ENCODE measurements at places on chromosomes 3 and 15.

DNA sequence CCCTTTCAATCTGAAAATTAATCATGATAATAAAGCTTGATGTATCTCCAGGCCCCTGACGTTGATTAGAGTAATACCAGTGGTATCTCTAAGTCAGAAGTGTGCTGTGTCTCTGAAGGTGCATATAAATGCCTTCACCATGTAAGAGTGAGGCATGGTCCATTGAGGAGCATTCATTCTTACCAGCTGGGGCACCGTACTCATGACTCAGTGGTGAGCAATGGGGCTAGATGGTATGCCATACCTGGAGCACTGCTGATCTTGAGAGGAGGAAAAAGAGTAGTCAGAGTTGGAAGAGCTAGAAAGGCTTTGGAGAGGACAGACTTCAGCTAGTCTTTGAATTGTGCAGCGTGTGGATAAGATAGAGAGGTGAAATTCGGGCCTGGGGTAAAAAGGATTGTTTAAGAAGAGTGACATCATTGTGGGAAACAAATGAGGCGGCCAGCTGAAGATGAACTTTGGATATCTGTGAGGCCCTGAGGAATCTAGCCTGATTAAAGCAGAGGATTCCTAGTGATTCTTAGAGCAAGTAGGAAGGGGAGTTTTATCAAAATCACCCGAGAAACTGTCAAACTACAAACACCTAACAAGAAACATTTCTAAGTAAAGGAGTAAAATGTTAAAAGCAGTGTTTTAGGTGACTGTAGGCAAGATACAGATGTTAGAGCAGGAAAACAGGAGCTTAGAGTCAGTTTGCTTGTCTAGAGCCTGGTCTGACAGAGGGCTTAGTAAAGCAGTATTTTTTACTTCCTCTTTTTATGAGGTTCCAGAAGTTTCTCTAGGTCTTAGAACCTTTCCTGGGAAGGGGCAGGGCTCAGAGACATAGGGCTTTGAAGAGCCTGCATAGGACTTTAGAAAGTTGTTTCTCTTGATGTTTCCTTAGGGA is 13.6 kb downstream of the TMOD3 start:
- DNase-seq = peak; percentile 45

- DNase-seq = no peak
Observed at GRCh38 chr3:40268802-40269524, 40.5 kb upstream of the EIF1B start.

DNA sequence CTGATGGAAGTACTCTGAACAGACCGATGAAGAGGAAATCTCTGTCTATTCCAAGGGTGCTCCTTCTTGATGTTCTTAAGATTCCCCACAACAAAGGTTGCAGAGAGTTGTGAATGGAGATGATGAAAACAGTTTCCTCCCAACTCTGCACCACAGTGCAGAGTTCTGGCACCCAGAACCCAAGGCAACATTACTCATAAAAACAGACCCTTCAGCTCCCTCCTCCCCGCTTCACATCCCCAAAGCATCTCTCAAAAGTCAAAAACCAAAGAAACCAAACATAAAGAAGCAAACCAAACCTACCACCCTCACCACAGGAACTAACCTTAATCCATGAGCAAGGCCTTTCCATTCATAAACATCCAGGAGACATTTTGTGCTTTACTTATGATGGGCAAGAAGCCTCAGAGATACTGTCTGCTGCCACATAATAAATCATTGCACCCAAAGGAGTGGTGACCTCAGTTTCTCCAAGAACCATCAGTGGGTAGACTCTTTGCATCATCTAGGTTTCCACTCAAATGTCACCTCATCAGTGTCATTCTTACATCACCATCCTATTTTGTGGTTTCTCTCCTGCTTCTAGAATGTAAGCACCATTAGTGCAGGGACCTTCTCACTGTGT is 13.2 kb downstream of the PCOLCE2 start:
- DNase-seq = no peak

- DNase-seq = no peak
Observed at GRCh38 chr15:74599156-74599555, 16.5 kb upstream of the CLK3 start.

DNA sequence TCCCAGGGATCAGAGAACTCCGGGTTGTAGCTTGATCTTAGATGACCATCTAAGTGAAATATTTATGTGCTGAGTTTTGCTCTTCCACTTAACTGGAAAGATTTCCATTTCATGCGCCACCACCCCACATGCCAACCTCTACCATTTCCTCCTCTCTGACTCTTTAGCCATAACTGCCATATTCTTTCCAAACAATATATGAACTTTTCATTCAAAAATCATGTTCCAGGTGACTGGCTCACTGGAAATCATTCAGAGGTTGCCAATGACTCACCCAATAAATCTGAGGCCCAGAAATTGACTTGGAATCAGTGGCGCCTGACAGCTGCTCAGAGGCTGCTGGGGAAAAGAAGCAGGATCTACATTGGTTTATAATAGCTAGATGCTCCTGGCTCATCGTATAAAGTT is 31.6 kb upstream of the FAM174B start:
- DNase-seq = no peak

- peak; percentile 82 for DNase-seq
Observed at GRCh38 chr15:42056934-42057798, 36.3 kb upstream of the PLA2G4E start.

DNA sequence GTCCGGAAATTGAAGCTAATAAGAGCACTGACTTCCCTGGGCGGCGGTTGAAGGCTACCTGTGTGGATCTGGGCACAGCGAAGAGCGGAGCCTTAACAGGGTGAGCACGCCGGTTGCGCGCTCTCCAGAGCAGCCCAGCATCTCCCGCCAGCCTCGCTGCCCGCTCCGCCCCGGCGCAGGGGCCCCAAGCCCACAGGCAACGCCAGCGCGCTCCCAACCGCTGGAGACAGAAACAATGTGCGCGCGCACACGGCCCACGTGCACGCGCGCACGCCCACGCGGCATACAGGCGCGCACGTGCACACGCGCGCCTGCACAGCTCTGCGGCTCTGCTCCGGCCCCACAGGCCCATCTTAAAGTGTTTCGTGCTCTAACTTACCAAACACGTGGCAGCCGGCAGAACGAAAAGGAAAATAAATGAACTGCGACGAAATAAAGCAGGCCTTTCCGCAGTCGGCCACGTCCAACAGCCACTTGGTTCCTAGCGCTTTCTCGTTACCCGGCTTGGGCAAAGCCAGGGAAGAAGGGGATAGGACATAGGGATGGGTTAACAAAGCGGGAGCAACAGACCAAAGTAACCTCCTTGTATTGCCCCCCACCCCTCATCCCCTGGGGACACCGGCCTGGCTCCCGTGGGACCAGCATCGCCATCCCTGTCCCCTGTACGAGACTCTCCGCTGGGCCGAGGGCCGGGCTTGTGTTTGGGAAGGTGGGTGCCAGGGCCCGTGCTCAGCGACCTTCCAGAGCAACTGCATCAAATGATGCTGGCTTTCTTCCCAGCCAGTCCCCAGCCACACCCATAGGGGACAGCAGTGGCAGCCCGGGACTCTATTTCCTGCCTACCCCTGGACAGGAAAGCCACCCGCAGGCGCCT is 203.7 kb downstream of the ABHD5 start:
- DNase-seq = peak; percentile 45

DNA sequence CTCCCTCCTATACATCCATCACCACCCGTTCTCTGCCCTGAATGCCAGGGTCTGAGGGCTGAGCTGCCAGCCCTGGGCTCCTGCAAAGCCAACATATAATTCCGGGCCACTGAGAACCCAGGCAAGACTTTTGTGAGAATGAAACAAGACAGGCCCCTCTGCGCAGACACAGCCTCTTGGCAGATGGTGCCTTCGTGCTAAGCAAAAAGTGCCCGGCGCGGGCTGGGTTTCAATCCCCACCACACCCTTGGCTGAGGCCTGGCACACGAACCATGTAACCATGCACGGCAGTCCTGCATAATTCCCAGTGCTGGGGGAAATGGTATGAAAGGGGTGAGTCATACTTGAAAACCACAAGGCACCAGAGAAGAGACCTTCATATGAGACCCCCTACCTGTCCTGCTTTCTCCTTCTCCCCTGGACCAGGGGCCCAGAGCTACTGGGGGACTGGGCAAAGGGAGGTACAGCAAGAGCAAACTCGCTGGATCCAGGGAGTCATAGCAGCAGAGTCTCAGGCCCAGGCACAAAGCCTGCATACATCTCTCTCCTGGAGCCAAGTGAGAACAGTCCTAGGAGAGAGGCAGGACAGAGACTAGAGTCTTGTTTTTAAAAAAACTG is 26.1 kb upstream of the LOXL1 start:
- no peak for DNase-seq

DNA sequence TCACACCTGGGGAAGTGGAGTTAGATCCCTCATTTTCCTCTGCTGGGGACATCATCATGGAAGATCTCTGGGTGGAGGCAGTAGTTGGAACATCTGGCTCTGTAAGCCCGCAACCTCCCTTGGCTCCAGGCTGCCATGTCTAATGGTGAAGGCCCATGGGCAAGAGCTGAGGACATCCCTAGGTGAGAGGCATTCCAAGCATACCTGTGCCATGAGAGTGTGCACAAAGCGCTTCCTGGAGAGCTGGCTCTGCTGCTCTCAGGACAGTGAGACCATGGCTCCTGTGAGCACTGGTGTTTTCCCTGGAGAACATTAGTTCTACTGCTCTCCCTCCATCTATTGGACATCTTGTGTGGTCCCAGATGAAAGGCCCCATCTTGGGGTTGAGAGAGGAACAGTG is 7.7 kb downstream of the MAPKAPK3 start:
- no peak for DNase-seq

DNA sequence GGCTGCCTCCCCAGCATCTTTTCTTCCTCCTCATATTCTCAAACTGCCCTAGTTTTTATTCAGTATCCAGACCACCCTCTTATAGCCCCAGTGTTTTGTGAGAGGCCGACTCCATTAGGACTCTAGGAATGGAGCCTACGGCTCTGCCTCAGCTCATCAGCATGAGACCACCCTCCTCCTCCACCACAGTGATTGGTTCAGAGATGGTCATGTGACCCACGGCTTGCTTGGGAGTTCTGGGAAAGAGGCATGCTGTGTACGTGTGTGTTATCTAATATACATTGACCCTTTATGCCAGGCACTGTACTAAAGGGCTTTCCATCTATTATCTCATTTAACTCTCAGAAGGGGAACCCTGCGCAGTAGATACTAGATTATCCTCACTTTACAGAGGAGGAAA is 17.8 kb upstream of the CMTM7 start:
- no peak for DNase-seq

DNA sequence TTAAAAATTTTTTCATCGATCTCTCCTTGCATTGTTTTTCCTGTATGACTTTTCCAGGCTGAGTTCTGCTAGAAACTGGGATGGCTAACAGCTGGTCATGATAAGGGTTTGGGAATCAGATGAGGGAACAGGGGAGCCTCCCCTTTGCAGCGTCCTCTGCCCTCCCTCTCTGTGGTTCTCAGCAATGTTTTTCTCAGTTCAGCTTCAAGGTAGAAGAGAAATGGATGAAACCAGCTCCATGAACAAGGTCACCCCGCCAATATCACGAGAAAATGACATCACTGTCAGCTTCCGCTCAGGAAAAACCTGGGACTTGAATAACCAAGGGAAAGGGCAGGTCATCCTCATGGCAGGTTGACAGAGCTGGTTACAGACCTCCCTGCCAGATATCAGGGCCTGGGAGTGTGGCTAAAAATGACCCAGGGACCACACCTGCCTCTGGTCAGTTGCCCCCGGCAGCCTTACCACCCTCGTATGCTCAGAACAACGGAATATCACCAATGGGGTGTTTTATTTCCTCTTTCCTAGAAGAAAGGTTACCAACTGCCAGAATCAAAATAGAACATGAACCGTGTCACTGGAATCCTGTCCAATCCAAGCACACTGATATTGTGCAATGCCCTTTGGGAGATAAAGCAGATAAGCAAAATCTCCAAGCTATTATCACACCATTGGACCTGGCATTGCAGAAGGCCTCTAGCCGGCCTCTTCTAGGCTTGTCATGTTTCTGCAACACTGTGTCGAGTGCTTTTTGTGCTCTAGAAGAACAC is 26.1 kb downstream of the LSM3 start:
- no peak for DNase-seq

DNA sequence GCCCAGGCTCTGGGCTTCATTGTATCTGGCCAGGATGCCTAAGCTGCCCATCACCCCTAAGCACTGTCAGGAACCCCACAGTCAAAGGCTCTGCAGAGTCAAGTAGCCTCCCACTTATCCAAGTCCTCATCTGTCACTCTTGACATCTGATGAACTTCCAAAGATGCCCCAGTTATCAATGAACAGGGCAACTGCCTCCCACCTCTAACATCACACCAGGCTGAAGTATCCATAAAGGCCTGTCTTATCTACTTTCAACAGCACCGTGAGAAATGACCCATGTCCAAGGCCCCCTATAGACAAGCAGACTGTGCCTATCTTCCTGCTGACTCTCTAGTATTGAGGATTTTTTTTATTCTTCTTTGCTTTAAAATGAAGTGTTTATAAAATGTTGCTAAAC is 56.4 kb downstream of the TRIM69 start:
- no peak for DNase-seq

- DNase-seq = no peak
Observed at GRCh38 chr15:49610157-49610918, 10.3 kb downstream of the FAM227B start.

DNA sequence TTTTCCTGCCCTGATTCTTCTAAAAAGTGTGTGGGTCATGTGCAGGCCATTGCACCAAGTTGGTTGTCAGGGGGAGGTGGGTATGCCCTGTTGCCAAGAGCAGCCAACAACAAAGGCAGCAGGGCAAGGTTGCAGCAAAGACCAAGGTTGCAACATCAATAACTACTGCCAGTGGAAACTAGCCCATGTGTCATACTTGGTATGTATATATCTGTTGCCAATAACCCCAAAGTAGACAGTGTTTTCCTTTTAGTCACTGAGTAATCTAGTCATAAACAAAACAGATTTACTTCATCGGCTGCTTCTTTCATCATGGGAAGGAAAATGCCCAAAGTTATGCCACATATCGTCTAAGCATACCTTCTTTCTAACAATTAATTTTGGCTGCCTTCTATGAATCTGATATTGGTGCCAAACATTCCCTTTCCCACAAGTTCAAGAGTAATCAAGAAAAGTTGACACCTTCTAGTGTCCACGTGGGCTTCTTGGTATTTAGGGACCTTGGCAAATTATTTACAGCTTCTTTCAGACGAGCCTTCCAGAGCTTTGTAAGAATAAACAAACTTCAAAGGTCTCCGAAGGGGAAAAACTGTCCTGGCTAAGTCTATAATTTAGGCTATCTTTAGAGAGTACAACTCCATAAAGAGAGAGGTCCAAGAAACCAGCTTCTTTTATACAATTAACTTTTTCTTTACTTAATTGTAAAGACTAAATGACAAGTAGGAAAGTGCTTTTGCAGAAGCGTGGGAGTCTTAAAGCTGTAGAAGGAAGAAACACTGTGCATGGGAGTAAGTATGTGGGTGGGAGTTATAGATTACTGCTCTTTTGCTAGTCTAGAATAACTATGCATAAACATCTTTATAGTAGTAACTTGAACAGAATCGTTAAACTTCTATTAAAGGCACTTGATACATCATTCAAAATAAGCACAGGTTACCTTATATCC is 10.0 kb upstream of the MBNL1 start:
- peak; percentile 76 for DNase-seq

GRCh38 chr15:53534105-53534839 is 225.2 kb downstream of the WDR72 start:
- no peak for DNase-seq

DNA sequence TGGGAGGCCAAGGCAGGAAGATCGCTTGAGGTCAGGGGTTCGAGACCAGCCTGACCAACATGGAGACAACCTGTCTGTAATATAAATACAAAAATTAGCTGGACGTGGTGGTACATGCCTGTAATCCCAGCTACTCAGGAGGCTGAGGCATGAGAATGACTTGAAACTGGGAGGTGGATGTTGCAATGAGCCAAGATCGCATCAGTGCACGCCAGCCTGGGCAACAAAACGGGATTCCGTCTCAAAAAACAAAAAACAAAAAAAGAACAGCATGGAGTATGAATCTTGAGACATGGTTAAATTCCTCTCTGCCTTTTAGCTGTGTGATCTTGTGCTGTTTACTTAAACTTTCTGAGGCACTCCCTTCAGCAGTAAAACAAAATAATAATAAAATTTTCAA is 244.9 kb downstream of the FGF12 start:
- no peak for DNase-seq
